ENCODE measurements at places on chromosomes 3 and 15.

- no peak for DNase-seq
Measured at GRCh38 chr15:57684491-57685151, 21.9 kb upstream of the POLR2M start.

DNA sequence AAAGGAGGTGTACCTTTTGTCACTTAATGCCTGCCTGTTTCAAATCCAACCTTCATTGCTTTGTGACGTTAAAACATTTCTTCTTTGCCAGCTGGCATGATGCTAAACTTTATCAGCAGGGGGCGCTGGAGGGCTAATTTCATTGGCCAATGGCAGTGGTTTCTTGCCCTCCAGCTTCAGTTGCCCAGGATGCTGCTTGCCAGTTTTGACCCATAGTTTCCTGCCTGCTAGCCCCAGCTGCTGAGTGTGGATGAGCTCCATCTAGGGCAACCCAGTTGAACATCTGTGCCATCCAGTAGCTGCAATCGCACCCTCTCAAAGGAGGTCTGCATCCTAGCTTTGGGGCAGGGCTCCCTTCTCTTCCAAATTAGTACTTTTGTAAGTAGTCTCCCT lies 22.1 kb downstream of the ACKR2 start:
- peak; percentile 72 for DNase-seq

DNA sequence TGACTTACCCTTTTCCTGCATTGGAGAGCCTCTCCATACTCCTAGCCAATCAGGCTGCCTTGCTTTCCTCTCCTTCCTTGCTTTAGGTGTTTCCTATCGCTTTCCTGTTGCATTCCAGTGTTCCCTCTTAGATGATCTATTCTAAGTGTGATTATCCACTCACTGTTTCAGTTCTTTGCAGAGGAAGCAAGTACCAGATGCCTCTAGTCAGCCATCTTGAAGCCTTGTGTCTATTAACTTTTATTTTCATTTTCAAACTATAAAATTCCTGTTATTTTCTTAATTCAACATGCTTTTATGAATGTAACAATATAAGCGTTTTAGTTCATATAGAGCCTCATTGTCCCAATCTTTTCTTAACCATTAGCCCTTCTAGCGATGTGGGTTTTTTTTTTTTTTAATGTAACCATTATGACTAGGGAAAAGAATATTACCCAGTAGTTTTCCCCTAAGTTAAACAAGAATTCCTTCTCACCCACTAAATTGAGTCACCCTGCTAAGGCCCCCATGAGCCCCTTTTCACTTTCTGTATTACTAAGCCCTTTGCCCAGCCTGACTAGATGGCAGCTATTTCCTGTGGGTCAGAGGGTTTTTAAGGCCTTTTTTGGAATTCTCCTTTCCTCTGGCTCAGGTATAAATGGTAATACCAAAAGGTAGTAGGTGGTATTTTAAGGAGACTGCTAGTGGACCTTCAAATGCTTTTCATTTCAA lies 229.4 kb upstream of the CTNNB1 start:
- no peak for DNase-seq

DNA sequence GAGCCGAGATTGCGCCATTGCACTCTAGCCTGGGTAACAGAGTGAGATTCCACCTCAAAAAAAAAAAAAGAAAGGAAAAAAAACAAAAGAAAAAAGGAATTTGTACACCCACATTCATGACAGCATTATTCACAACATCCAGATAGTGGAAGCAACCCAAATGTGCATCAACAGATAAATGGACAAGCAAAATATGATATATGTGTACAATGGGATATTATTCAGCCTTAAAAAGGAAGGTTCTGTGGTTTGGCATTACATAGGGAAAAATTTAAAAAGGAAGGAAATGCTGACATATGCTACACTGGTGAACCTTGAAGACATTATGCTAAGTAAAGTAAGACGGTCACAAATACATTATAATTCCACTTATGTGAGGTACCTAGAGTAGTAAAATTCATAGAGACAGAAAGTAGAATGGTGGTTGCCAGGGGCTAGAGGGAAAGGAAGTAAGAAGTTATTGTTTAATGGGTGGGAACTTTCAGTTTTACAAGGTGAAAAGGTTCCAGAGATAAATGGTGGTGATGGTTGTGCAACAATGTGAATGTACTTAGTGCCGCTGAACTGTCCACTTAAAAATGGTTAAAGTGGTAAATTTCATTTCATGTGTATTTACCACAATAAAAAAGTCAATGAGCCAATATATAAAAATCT lies 118.5 kb downstream of the MYLK start:
- no peak for DNase-seq

Data from germinal center (tissue), 1 donor.